Stimulated activated CD8-positive, alpha-beta memory T cell treated with anti-CD3 and anti-CD28 coated beads, Interleukin-2, amount 100 ng/mL, for 1 hour (primary cell): ENCODE measurements at places on chromosomes 12 and 14.
A peak's percentile ranks its signal among the peaks of the same experiment; 100 is the strongest.

DNA sequence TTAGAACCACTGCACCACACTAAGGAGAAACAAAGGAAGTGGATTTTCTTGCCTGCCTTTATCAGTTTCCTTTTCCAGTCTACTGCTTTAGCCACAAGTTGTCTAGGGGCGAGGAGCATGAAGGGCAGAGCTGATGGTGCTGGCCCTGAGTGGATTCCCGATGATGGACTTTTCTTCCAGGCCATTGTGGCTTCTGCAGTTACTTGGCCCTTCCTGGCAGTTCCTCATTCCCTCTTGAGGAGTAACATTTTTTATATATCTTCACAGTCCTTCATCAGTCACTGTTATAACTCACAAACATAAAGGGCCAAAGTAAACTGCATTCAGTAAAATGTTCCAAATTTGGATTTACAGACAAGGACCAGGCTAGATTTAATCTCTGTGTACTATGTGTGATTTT is 61.2 kb upstream of the SRSF5 start:
- DNase-seq, result no peak

DNA sequence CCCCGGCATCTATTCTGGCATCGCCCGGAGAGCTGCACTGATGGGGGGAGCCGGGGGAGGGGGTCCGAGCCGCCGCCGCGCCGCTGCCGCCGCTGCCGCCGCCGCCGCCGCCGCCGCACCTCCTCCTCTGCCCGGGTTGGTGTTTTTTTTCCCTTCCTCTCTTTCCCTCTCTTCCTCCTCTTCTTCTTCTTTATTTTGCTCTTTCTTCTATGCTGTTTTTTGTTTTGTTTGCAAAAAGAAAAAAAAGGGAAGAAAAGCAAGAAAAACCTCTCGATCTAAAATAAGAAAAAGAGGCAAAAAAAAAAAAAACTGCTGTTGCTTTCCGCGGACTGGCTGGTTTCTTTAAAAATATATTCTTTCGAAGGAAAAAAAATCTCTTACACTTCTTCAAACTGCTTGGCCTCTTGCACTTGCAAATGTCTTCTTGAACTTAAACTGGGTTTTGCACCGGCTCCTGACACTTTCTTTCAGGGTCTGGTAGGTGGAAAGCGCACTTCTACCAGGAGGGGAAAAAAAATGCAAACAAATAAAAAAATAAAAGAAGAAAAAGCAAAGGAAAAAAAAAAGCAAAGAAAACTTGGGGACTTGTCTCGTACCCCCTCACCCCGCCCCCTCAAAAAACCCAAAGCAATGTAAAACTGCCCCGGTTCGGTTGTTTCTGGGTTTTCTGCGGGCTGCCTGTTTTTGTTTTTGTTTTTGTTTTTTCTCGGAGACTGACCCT is 616 bp downstream of the BCL11B start:
- DNase-seq, result no peak

DNA sequence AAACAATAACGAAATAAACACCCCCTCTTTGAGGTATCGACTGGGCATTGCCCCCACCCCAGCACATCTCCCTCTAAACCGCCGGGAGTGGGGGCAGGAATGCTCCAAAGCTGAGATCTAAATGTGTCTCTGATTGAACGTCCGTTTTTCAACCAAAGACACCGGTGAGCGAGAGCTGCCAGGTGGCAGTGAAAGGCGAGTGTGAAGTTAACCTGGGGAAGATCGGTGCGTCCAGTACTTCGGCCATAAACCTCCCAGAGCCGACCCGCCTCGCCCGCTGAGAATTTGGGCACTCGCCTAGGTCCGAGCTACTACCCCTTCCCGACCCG is 625 bp downstream of the ANGEL1 start:
- DNase-seq, result no peak

DNA sequence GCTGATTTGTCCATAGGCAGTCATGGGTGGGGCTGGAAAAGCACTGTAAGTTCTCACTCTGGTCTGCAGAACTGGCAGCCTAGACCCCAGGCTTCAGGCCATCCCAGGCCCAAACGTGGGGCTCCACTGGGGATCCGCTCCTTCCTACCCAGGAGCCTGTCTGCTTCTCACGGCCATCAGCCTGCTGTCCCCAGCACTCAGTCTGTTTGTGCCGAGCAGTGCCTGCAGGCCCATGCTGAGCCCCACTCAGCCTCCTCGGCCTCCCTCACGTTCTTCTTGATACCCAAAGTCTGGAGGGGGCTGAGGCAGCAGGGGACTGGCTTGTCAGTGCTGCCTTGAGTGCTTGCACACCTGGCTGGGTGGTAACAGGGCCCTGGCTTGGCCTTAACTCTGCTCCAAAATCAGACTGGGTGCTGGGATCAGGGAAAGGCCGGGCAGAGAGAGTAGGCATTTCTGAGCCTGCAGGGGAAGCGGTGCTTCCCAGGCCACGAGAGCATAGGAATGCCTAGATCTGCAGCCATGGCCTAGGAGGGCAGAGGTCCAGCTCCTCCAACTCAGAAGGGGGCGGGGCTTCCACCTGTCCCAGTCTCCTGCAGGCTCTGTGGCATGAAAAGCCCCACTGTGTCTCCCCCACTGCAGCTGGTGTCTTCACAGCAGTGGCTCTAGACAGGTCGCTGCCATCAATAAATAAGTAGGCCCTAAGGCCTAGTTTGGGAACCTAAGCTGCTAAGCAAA is 772.4 kb upstream of the FBXO33 start:
- no peak for DNase-seq

GRCh38 chr12:94872971-94873733 is 130.3 kb downstream of the NDUFA12 start:
- no peak for DNase-seq

GRCh38 chr14:24982472-24983155 is 67.3 kb downstream of the STXBP6 start:
- no peak for DNase-seq

DNA sequence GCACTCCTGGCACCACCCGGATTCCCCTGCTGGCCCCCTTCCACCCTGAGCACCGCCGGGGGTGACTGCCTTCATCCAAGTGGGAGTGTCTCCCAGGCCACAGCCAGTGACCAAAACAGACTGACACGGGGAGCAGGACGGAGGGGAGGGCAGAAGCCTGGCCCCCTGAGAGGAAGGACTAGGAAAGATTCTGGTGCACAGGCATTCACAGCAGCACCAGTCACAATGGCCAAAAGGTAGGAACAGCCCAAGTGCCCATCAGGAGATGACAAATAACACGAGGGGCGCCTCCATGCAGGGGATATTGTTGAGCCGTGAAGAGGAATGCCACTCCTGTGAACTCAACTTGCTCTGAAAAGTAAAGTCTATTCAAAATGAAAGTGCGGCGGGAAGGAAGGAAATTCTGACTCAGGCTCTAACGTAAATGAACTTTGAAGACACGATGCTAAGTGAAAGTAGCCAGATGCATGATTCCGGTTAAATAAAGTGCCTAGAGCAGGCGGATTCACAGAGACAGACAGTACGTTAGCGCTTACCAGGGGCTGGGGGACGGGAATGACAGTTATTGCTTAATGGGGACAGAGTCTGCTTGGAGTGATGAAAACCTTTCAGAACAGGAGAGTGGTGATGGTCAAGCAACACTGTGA is 146.1 kb upstream of the NCOR2 start:
- peak; percentile 41 for DNase-seq

- no peak for DNase-seq
These were observed 398.0 kb downstream of the FSCB start for GRCh38 chr14:44109036-44109435.

- DNase-seq, result no peak
These were observed 241.7 kb upstream of the AMIGO2 start for GRCh38 chr12:47321436-47321835.

DNA sequence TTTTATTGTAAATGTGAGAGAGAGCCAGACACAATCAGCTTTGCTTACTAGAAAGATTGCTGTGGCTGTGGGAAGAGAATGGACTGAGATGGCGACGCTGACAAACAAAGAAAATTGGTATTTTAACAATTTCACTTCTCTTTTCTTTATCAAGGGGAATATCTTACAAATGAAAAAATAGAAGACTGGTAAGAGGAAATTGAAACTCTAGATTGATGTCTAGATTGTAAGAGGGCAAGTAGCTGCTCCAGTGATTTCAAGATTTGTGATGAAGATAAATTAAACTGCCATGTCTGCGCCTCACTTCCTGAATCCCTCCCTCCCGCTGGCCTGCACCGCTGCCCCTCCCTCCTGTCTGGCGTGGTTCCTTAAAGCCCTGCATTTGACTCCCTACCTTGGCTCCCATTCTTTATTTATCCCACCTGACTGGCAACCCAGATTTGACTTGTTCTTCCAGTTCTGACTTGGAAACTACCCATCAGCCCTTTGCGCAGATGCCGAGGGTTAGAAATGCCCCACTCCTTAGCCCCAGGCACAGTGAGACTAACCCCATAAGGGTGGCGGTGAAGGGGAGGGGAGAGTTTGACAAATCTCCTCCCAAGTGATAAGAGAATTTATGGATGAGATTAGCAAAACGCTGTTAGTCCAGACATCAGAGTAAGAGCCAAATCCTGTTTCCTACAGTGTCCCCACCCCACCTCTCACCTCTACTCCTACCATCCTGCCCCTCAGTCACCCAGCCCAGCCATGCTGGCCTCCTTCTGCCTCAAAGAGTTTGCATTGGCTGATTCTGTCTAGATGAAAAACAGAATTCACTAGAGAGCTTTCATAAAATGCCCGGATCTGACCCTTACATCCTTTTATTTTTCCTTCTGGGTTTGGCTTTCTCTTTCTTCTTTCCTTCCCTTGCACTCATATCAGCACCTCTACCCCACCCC is 125.3 kb upstream of the ATF7IP start:
- no peak for DNase-seq

DNA sequence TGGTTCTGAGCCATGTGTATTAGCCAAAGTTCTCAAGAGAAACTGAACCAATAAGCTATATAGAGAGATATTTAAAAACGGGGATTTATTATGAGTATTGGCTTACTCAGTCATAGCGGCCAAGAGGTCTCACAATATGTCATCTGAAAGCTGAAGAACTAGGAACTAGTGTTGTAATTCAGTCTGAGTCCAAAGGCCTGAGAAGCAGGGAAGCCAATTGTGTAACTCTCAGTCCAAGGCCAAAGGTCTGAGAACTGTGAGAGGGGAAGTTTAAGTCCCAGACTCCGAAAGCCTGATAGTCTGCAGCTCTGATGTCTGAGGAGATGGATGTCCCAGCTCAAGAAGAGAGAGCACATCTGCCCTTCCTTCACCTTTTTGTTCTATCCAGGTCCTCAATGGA is 344.8 kb upstream of the USP15 start:
- DNase-seq, result no peak

GRCh38 chr14:94544726-94545125 is 16.5 kb upstream of the SERPINA4 start:
- no peak for DNase-seq

DNA sequence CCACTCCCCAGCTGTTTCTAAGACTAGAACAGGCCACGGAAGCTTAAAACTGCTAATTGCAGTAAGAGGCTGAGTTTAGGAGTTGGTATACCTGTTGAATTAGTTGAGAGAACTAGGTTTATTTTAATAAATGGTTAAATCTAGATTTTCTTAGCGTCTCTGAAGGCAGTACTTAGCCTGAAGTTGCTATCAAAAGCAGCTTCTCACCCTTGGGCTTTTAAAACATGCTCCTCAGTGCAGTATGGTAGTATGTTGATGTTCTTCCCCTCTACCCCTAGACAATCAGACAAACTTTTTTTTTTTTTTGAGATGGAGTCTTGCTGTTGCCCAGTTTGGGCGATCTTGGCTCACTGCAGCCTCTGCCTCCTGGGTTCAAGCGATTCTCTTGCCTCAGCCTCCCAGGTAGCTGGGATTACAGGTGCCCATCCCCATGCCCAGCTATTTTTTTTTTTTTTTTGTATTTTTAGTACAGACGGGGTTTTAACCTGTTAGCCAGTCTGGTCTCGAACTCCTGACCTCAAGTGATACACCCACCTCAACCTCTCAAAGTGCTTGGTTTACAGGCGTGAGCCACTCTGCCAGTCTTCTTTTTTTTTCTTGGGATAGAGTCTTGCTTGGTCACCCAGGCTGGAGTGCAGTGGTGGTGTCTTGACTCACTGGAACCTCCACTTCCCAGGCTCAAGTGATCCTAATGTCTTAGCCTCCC is 6.8 kb downstream of the SRSF5 start:
- no peak for DNase-seq

GRCh38 chr14:43014338-43014737 is 1407.7 kb downstream of the LRFN5 start:
- no peak for DNase-seq

DNA sequence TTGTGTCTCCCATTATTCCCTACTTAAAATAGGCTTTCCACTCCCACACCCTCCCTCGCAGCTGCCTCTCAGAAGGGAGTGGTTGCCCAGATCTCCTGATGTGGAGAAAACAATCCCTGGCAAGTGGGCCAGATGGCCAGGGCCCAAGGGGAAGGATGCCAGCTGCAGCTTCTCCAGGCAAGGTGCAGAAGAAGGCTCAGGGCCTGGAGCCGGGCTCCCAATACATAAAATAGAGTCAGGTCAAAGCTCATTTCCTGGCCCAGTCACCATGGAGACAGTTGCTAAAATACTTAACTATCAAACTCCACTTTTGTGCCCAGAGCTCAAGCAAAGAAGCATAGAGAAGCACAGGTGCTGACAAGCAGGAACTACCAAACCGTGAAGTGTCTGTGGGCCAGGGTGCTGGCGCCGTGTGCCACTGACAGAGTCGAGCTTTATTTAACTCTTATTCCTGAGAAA is 45.7 kb upstream of the ITPR2 start:
- no peak for DNase-seq

DNA sequence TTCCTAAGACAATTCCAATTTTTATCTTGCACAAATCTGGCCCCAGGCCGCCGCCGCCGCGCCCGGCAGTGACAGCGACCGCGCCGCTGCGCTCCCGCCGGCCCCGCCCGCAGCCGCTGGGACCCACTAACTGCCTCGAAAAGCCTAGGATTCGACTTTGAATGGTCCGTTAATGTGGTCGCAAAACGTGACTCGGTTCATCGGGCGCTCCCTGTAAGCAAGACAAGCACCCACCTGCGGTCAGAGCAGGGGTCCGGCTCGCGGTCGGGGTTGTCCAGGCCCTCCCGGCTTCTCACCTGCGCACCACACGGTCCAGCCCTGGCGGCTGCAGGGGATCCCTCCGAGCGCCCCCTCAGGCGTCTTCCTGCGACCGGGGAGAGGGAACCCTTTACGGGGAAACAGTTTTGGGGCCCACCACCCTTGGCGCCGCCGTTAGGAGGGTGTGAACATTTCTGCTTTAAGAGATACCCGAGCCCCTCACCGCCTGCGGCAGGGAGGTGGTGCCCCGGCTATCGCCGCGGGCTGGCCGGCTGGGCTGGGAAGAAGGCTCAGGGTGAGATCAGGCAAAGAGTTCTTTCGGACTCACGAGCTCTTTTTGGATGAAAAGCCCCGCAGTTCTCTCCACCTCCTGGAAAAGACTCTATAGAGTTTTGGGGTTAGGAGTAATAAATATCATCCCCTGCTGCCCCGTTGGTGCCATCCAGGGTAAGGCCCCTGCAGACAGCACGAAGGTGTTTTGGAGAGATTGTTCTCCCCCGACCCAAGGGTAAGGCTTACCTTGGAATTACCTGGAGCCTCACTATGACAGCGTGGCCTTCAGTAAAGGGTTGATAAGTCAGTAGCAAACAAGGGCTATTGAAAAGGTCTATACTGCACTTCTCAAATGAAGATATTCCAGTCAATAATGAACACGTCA is 13.6 kb upstream of the FOXJ2 start:
- DNase-seq, result no peak

GRCh38 chr14:70350078-70350477 is 9.4 kb downstream of the COX16 start:
- no peak for DNase-seq
